NT2/D1 (cell line): ENCODE measurements at places on chromosomes 2 and 18.

DNA sequence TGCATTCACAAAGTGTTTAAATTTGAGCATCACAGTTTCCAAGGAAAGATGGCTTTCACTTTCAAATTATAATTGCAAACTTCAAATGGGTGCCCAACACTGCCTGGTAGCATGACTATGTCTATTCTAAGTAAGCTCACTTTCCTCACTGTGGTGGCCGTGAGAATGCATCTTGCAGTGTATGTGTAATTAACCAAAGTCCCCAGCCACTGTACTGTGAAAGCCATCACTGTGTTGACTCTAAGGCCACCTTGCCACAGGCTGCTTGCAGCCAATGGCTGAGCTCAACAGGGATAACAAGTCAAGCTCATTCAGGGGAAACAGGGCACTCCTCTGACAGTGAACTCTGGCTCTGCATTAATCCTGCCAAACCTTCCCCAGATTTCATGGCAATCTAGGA lies 43.3 kb upstream of the LGALSL start:
- DNase-seq, result no peak

DNA sequence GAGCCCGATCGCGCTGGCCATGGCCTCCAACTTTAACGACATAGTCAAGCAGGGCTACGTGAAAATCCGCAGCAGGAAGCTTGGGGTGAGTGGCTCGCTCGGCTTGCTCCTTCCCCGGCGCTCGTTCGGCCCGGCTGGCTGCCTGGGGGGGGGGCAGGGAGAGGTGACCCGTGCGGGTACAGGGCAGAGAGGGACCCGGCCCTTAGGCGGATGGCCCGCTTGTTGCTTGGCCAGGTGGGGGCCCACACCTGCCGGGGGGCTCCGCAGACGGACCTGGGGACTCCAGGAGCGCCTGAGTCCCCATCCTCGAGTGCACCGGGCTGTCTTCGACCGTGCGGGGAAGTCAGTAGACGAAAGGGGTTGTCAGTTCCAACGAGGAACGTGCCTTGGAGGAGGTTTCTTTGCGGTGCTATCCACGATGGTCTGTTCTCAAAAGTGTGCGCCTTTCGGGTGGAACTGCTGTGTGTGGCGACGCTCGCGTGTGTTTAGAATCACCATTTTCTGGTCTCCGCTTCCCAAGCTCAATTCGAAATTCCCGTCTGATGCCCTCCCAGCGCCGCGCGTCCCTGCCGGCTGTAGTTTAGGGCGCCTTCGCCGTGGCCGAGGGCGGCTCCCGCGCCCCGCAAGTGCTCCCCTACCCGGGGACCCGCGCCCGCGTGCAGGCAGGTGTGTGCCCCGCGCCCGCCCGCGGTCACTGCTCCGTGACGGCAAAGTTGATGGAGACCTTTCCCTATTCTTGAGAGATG lies 711 bp downstream of the DOK6 start:
- DNase-seq, result no peak

DNA sequence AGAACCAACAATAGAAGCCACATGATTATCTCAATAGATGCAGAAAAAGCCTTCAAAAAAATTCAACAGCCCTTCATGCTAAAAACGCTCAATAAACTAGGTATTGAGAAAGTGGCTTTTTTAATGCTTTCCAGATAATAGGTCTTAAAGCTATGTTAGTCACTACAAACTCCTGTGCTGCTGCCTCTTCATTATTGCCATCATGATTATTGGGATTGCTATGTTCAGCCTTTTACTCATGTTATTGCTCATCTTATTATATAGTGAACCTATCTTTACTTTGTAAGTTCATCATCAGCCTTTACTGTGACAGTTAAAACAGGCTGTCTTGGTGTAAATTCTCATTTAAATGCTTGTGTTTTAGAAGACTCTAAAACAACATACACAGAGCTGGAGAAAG lies 1557.2 kb upstream of the ZEB2 start:
- no peak for DNase-seq

DNA sequence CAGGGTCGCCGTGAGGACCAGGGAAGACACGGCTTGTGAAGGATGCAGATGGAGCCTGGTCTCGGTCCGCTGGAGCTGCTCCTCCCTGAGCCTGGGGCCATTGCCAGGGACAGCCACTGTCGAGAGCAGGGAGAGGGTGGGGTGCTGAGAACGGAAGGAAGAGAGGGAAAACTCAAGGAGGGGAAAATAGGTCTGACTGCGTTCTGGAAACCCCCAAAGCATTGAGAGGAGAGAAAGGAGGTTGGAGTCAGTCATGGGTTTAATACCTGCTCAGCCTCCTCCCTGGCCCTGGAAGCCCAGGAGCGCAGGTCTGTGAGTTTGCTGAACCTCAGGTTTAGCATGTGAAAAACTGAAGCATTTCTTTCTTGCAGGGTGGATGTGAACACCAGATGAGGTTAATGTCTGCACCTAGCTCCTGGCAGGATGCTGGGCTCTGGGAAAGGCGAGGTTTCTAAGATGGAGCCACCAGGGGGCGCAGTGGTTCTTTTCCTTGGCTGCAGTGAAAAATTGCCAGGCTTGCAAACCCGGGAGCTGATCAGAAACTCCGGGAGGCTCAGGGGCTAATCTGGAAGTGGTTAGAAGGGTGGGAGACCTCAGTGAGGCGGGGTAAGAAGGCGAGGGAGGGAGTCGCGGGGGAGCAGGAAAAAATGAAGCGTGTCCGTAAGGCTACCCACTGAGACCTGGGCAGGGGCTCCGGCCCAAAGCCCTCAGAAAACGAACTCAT lies 33.6 kb upstream of the RNF149 start:
- DNase-seq, result peak; percentile 79

DNA sequence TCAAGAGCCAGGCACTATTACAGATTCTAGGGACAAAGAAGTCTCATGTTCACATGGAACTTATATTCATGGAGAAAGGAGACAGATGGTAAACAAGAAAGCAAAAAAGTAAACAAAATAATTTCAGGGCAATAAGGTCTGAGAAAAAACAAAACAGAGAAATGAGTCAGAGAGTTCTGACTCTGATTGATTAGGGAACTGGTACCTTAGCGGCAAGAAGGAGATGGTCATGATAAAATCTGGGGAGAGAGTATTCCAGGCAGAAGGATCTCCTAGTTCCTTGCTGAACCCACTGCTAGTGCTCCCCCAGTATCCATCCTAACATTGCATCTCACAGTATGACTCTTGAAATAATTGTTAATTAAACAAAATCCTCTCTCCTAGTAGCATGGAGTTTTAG lies 161.8 kb upstream of the KLF7 start:
- DNase-seq, result no peak
